ENCODE measurements at places on chromosomes 16 and 17.

DNA sequence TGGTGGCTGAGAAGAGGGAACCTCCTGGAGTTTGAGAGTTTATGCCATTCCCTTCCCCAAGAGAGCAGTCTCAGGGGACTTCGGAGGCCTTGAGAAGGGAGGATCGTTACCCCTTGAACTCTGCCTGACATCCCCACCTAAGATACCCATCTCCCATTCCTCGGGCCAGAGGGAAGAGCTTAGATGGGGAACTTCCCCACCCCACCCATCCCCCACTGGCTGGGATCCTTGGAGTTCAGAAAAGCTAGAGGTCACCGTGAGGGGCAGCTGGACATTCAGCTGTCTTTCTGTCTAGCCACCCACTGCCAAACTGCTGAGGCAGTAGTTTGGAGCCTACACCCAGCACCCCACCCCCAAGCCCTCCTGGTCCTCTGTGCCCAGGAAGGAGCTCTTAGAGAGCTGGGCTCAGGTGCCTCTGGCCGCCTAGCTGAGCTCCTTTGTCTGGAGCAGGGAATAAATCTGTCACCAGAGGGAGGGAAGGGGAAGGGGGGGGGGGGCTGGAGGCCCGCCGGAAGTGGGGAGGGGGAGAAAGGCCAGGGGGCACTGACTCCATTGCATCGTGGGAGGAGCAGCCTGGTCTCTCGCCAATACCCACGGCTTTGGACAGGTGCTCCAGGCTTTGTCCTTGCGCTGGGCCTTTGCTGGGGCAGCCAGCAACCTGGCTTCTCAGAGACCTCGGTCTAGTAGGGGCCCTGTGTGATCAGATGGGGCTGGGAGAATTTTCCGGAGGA lies 1.0 kb downstream of the HSD11B2 start:
- no peak for DNase-seq

DNA sequence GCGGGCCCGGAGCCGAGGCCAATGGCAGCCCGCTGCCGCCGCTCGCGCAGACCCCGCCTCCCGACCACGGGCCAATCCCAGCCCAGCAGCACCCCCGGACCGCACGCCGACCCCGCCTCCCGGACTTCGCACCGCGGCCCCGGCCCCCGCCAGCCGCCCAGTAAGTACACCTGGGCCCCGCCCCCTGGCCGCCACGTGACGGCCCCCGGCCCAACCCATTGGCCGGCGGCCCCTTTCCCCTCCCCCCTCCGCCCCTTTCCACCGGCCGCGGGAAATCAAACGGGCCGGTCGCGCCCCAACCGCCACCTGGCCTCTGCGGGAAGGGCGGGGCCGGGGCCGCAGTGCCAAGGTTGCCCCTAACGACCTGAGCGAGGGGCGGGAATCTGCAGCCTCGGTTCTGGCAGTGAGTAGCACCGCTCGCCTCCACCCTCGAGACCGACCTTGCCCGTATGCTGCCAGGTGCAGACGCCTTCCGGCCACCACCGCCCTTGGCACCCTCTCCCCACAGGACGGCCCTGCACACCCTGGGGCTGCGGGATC lies at the start of gene YBX2:
YBX2 (minus strand) TSS at position 26 of the 540 bp plus-strand sequence. CDS start 139 bp downstream, outside the sequence.
- DNase-seq = no peak

- no peak for DNase-seq
These were observed 32.7 kb downstream of the CDK5R1 start for GRCh38 chr17:32519228-32520103.

GRCh38 chr17:83080858-83081683 lies 1.7 kb downstream of the METRNL start:
- no peak for DNase-seq

GRCh38 chr17:4136373-4136772 lies 6.5 kb downstream of the ZZEF1 start:
- no peak for DNase-seq

GRCh38 chr17:72590382-72590781 lies 469.6 kb downstream of the SOX9 start:
- no peak for DNase-seq

GRCh38 chr16:74732707-74733350 lies 32.2 kb upstream of the MLKL start:
- DNase-seq = no peak
